ENCODE measurements at places on chromosomes 13 and 19. TPM values are rescaled to one million over a fixed set of nuclear protein-coding genes. Genes with fewer than 3 reads are reported as not detected.

Gene ZNF135
- not detected for total RNA-seq

Gene TEX101
- total RNA-seq, result not detected

Gene KLF12
- 1.5 TPM for total RNA-seq

Gene MAB21L1
- total RNA-seq, result not detected

Gene FCER2
- not detected for total RNA-seq

Gene PRSS57
- total RNA-seq, result 0.17 TPM

Gene CASP14
- not detected for total RNA-seq

Gene LENG9
- 4.2 TPM for total RNA-seq

Gene ZNF382
- 0.10 TPM for total RNA-seq

Gene CAPNS1
- total RNA-seq, result 2,109 TPM

Gene ZNF606
- 2.3 TPM for total RNA-seq

Gene ATP8A2
- 0.02 TPM for total RNA-seq

Gene ZNF823
- total RNA-seq, result 1.7 TPM

Gene ZNF653
- 4.5 TPM for total RNA-seq

Gene C3
- 50.2 TPM for total RNA-seq

Gene PTPRS
- 29.2 TPM for total RNA-seq

Gene ADM5
- total RNA-seq, result 5.0 TPM

Gene VMAC
- total RNA-seq, result 0.56 TPM

Gene RFPL4AL1
- total RNA-seq, result 0.17 TPM

Gene ZNF540
- total RNA-seq, result 0.06 TPM

Gene CCDC122
- total RNA-seq, result 3.2 TPM

Gene SBK3
- 2.2 TPM for total RNA-seq

Gene SYCN
- not detected for total RNA-seq

Gene RNF17
- total RNA-seq, result not detected

Gene PBX4
- 0.93 TPM for total RNA-seq

Gene LILRB2
- total RNA-seq, result 0.09 TPM

Gene GGN
- total RNA-seq, result 0.49 TPM

Gene ZNF583
- 2.3 TPM for total RNA-seq

Gene CBY2
- total RNA-seq, result not detected

Gene KLF1
- 0.05 TPM for total RNA-seq

Gene ZNF560
- total RNA-seq, result not detected

Gene CYP4F3
- total RNA-seq, result 3.4 TPM

Gene SRRM5
- 0.73 TPM for total RNA-seq

Gene ATP8B3
- total RNA-seq, result 1.9 TPM

Gene SOX1
- total RNA-seq, result not detected
